Inflammatory macrophage treated with lipopolysaccharide for 1 hour (primary cell): ENCODE measurements at places on chromosomes 2 and 18.

- DNase-seq: no peak
These were observed 82.9 kb downstream of the CRIM1 start for GRCh38 chr2:36438449-36438977.

DNA sequence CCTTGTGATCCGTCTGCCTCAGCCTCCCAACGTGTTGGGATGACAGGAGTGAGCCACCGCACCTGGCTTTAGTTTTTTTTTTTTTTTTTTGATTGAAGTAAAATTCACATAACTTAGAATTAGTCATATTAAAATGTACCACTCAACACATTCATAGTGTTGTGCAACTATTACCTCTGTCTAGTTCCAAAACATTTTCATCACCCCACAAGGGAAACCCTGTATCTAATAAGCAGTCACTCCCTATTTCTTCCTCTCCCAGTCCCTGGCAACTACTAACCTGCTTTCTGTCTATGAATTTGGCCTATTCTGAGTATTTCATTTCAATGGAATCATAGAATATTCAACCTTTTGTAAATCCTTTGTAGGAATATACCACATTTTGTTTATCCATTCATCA lies 123.9 kb upstream of the FAM117B start:
- no peak for DNase-seq

- DNase-seq: peak; percentile 48
These were observed 55.3 kb downstream of the HS1BP3 start for GRCh38 chr2:20595439-20596192.

- no peak for DNase-seq
These were observed 542.3 kb downstream of the METTL4 start for GRCh38 chr18:2028986-2029385.

- DNase-seq: no peak
These were observed 10.7 kb downstream of the RBM43 start for GRCh38 chr2:151251012-151251411.

DNA sequence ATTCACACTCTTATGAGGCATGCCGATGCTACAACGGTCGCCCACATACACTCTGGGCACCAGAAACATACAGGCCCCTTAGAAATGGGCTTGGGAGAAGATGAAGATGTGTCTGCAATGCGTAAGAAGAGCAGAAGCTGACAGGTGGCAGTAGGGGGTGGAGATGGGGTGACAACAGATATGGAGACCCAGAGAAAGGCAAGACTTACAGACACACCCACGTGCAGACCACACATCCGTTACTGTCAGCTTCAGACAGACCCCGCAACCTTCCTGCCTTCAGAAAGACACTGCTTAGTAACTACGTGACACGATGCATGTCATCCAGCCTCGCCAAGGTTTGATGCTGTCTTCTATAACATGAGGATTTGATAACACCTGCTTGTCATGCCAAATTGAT lies 89.5 kb downstream of the ZFP36L2 start:
- DNase-seq: no peak

- DNase-seq: no peak
These were observed 171.8 kb downstream of the CDH2 start for GRCh38 chr18:28005164-28005563.

GRCh38 chr2:3533836-3534235 lies 14.5 kb upstream of the ADI1 start:
- no peak for DNase-seq

- DNase-seq: no peak
These were observed 306.0 kb downstream of the BCL11A start for GRCh38 chr2:60247471-60247870.

GRCh38 chr2:32277363-32277673 lies 386 bp upstream of the YIPF4 start:
- no peak for DNase-seq

DNA sequence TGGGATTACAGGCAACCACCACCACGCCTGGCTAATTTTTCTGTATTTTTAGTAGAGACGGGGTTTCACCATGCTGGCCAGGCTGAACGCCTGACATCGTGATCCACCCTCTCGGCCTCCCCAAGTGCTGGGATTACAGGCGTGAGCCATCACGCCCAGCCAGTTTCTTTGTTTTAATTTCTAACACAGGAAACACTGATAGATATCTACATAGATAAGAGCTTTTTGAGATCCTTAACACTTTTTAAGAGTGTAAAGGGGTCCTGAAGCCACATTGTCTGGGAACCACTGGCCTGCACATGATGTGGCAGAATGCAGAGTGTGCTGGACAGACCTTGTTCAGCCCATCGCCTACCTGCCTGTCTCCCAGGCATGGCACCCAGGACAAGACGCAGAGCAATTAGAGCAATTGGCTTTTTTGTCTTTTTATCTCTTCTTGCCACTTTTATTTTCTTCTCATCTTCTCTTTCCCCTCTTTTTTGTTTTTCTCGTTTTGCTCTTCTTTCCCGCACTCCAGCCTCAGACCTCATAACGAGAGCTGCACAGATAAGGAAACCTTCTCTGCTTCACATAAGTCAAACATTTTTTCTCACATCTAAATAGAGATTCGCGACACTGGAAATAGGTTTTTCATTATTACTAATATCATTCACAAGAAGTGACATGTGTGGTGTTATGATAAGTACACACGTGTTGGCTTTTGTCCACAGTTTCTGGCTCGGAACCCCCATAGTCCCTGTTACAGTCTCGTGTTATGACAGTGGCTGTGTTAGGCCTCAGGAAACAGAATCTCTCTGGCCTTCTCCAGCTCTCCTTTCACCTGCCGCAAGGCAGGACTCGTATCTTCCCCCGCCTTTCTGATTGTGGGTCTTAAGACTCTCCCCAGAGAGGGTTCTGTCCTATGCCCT lies 25.2 kb upstream of the GPR55 start:
- DNase-seq: no peak

DNA sequence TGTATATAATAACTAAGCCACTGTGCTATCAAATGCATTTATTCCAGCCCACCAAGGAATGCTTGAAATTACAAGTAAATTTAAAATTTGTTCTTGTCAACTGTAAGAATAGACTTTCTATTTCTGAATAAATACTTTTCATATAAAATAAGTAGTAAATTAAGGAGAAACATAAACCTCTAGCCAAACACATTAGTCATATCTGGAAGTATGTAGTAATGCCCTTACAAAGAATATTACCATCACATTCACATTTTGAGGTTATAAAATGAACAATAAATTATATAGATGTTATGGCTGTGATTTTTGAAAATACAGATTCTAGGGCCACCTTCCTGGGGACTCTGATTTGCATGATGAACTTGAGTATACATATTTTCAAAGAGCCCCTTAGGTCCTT lies 54.7 kb downstream of the SERPINB7 start:
- no peak for DNase-seq

- DNase-seq: no peak
These were observed 1067.4 kb upstream of the DDX18 start for GRCh38 chr2:116747103-116747502.

GRCh38 chr18:55119434-55119833 lies 160.2 kb upstream of the CCDC68 start:
- no peak for DNase-seq

DNA sequence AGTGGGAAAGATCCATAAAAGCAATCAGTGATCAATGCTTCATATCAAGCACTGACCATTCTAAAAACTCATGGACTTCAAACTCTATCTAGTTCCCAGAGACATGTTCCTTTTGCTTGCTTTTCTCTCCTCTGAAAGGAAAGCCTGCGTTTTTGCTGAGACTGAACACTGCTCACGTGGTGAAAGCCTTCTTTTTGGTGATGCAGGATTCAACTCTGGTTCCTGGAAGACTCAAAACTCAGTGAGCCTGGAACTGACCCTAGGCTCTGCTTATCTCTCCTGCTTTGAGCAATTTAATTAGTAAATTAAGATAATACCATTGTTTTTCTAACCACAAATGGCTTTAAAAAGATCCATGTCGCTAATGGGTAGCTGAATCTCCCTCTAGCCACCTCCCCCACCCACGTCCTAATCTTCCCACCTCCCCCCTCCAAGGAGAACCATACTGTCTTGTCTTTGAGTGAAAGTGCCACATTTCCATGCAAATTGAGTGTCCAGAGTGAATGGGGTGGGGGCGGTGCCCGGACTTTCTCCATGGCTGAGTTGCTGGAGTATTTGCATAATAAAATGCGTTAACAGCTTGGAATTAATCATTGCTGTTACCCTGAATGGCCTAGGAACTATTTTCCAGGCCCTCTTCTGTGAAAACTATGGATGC lies 130.5 kb downstream of the BCL11A start:
- no peak for DNase-seq

DNA sequence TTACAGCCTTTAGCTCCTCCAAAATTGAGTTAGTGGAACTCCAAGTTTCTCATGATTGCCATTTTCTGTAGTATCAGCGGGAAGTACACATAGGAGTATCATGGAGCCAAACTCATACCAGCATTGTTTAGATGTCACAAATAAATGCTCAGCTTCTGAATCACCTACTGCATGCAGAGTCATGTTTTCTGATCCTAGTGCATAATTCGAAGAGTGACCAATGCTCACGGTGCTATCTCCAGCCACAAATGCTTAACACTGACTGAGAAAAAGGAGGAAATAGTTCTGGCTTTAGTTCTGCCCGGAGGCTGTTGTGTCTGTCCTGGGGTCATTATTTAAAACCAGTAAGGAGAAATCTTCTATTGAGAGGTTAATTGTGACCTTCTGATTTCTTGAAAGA lies 45.4 kb upstream of the LRATD1 start:
- DNase-seq: no peak

GRCh38 chr2:215436705-215437565 lies 1.1 kb upstream of the FN1 start:
- peak; percentile 53 for DNase-seq

DNA sequence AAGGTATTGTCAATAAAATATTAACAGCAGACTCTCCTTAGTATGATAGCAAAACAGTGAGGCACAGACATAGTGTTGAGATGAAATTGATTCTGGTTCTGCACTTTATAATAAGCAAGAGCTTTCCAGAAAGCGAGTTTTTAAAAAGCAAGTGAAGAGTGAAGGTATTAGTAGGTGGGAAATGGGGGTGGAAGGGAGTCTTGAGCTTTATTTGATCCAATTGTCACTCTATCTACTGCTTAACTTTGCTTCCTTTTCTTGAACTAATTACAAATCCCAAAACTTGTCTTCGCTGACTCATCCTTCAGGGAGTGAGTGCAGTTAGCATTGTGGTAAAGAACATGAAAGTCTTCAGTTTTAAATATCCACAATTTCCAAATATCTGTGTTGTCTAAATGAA lies 120.6 kb upstream of the BOD1L2 start:
- no peak for DNase-seq

GRCh38 chr18:11407940-11408339 lies 201.5 kb upstream of the SLC35G4 start:
- DNase-seq: no peak

- no peak for DNase-seq
These were observed 12.2 kb downstream of the MYOM1 start for GRCh38 chr18:3207565-3207964.

GRCh38 chr2:236605345-236605734 lies 35.7 kb downstream of the ACKR3 start:
- DNase-seq: peak; percentile 17

DNA sequence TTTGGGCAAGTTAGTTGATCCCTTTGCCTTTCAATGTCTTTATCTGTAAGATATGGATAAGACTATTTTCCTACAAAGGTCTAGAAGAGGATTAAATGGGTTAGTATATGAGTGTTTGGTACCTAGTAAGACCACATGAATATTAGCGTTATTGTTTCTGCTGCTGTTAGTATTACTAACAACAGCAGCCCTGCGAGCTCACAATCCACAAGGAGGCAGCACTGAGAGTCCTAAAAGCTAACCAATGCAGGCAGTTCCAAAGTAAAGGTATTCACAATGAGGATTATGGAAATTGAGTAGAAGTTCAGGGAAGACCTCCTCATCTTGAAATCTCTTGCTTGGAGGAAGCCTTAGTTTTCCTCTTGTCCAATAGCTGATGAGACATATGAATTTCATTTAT lies 248.9 kb downstream of the TDRD15 start:
- DNase-seq: no peak

- DNase-seq: peak; percentile 20
These were observed 2.0 kb upstream of the ATRAID start for GRCh38 chr2:27209621-27210401.

DNA sequence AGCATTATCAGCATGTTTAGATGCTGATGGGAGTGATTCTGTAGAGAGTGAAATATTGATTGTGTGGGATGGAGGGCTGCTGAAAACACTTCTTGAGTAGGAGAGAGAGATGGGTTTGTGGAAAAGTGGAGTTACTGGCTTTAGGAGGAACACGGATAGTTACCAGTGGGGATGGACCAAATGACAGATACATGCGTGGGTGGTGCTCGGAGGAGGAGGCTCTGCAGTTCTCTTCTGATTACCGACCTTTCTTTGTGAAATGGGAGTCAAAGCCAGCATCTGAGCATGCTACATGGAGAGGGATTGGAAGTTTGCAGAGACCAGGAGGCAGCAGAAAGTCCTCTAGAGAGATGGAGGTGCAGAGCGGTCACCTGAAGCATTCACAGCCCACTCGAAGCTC lies 26.3 kb downstream of the RNF144A start:
- no peak for DNase-seq

- no peak for DNase-seq
These were observed 93.1 kb downstream of the SLC8A1 start for GRCh38 chr2:40358783-40359182.

DNA sequence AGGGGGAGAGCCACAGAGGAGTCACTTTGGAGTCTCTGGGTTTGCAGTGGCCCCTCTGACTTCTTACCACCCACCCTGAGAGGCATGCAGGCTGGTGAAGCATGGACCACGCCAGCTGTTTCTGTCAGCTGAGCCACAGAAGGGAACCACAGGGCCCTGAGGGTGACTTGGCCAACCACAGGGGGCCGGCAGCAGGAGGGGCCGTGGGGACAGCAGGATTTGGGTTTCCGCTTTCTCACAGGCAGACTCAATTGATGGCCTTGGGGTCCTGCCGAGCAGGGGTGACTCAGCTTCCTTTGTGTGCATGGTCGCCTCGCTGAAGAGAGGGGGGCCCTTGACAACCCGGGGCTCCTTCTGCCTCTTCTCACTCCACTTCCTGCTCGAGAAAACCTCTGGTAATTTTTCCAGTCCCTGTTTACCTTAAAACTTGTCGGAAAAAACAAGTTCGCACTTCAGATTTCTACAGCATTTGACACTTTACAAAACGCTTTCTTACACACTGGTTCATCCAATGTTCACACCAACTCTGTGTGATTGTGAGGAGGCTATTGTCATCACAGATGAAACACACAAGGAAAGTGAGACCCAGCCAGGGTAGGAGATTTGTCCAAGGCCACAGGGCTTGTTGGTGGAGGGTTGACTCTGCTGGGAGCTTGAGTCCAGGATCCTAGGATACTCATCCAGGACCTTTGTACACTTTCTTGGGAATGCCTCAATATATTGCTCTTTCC lies 311.2 kb downstream of the LPIN1 start:
- DNase-seq: peak; percentile 17

- DNase-seq: peak; percentile 56
These were observed 70.4 kb downstream of the APLF start for GRCh38 chr2:68537809-68538208.

DNA sequence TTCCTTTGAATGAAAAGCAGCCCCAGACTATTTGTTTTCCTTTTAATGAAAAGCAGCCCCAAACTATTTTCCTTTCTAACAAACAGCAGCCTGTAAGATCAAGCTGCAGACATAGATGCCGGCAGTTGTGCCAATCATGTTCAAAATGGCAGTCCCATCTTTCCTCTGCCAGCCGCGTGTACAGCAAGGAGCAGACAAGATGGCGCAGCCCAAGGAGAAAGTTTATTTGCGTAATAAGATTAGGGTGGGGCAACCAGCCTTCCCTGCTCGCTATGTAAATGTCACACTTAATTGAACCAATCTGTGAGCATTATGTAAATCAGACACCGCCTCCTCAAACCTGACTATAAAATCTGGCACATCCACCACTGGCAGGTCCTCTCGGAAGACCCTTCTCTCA lies 226.0 kb downstream of the TGIF1 start:
- no peak for DNase-seq
